ENCODE measurements at places on chromosomes 16 and 17.

- DNase-seq = peak; percentile 48
Observed at GRCh38 chr17:63446753-63447470, 806 bp upstream of the CYB561 start.

- peak; percentile 70 for DNase-seq
Observed at GRCh38 chr17:16171613-16172012, 43.7 kb downstream of the NCOR1 start.

- DNase-seq = peak; percentile 93
Observed at GRCh38 chr16:23071196-23072083, 77.8 kb downstream of the USP31 start.

- peak; percentile 95 for DNase-seq
Observed at GRCh38 chr16:57984443-57985203, 13.7 kb upstream of the CNGB1 start.

- no peak for DNase-seq
Observed at GRCh38 chr16:71658771-71659170, 32.8 kb downstream of the MARVELD3 start.
